Stimulated activated CD4-positive, alpha-beta T cell treated with anti-CD3 and anti-CD28 coated beads, Interleukin-2, amount 100 ng/mL, for 24 hours (primary cell): ENCODE measurements at places on chromosomes 11 and 22.

DNA sequence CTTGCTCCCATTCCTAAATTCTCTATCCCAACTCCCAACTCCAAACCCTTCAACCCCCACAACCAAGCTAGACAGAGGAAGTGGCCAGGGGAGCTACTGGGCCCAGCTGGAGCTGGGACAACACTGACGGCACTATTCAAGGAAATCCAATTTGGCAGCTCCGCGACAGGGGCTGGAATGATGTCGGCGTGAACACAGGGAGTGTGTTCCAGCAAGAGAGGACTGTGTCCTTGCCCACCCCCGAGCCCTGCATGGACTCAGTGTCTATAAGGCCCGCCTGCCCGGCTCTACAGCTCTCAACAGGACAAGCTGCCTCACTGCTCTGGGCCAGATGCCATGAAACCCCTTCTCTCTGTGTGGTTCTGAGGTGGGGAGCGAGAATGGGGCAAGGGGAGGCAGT is 11.3 kb downstream of the PCSK7 start:
- no peak for DNase-seq

DNA sequence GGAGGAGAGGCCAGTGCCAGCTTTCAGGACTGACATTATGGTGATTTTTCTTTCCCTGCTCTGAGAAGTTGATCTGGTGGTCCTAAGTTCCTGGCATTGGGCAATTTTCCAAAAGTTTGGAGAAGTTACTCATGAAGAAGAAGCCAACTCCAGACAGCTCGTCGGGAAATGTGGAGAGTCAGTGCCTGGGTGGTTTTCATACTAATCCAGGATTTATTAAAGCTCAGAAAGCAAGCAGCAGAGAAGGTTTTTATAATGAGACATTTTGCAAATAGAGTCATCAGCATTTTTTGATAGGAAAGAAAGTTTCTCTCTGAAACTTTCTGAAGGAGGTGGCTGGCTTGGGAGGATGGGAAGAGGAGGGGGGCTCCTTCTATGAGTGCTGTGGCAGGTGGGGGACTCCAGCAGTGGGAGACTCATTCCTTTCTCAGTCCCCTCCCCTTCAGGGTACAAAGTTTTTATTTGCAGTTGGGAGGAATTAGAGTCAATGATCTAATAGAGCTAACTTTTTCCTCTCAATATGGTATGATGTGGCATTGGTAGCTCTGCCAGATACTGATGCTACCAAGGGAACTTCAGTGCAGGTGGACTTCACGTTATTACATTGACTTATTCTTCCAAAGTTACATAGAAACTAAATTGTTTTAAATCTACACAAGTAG is 55.4 kb downstream of the LIF start:
- DNase-seq, result no peak

DNA sequence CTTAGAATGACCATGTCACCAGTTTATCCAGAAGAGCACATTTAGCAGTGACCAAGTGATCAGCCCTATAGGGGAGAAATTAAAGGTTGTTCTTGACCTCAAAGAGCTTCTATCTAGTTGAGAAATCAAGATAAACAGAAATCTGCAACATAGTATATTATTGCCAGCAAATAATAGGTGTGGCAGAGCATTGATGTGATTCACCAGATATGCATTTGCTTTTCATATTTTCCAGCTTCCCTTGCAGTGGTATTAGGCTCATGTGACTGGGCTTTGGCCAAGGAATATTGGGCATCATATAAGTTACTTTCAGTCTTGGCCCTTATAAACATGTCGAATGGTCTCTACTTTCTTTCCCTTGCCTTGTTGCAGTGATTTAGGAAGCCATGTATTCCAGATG is 34.5 kb downstream of the COMMD9 start:
- DNase-seq, result no peak

DNA sequence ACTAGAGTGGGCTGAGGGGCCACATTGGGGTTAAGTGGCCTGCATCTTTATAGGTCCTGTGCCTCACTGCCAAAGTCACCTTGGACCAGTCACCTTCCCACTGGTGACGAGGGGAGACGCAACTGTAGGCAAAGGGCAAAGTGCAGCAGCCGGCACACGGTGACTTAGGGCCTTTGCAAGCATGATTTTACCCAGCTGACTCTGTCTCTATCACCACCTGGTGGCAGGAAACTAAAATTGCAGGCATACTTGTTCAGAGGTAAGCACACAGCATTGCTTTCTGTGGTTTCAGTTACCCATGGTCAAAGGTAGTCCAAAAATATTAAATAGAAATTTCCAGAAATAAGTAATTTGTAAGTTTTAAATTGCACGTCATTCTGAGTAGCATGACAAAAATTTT is 1164.4 kb downstream of the BRD1 start:
- DNase-seq, result no peak

DNA sequence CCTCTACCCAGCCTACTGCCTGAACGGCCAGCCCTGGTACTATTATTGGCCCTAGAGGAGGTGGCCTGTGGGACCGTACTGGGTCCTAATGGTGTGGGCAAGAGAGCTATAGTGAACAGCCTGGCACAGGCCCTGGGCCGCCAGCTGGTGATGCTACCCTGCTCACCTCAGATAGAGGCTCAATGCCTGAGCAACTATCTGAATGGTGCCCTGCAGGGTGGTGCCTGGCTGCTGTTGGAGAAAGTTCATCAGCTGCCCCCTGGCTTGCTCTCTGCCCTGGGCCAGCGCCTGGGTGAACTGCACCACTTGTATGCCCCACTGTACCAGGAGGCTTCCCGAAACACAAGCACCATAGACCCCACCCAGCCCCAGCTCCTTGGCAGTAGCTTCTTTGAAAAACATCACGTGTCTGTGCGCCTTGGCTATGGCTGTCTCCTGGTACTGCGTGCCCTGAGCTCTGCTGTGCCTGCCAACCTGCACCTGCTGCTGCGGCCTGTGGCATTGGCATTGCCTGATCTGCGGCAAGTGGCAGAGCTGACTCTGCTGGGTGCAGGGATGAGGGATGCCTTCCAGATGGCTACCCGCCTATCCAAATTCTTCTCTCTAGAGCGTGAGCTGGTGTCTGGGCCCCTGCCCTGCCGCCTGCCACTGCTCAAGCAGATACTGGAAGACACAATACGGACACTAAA is 49.0 kb downstream of the DNHD1 start:
- no peak for DNase-seq

DNA sequence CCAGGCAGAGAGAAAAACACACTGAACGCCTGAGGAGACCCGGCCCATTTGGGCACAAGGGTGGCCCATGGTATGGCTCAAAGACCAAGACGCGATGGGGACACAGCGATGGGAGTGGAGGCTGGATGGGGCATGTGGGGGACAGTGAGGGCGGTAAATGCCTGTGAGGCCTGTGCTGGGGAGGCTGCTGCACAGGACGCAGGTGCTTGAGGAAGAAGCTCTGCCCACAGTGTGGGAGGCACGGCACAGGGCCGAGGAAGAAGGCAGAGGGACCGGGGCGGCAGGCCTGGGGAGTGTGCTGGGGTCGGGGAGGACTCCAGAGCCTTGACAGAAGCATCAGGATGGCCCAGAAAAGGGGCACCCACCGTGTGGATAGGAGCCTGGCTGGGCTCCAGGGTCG is 75.9 kb upstream of the WNT11 start:
- no peak for DNase-seq

GRCh38 chr22:46008836-46009596 is 32.1 kb upstream of the WNT7B start:
- DNase-seq, result no peak
